ENCODE measurements at places on chromosomes 2 and 18.
A peak's percentile ranks its signal among the peaks of the same experiment; 100 is the strongest.

- no peak for DNase-seq
These were observed 38.2 kb downstream of the RTN4 start for GRCh38 chr2:55011831-55012671.

DNA sequence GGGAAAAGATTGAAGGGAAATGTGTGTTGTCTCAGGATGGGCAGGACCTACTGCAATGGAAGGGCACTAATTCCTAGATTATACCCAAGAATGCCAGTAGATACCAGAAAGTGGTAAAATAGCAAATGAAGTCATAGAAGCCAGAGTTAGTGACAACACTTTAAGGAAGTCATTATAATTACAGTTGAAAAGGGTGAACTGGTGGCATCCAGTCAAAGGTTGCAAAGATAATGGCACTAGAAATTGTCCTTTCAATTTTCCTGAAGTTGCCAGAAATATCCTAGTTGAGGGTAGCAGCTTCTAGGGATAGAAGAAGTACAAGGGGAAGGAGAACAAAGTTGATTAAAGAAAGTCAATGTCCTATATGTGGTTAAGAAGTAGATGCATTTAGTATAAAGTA lies 68.8 kb upstream of the GLS start:
- DNase-seq: no peak

- DNase-seq: peak; percentile 54
These were observed 38.3 kb downstream of the MRPL44 start for GRCh38 chr2:223995569-223995968.

DNA sequence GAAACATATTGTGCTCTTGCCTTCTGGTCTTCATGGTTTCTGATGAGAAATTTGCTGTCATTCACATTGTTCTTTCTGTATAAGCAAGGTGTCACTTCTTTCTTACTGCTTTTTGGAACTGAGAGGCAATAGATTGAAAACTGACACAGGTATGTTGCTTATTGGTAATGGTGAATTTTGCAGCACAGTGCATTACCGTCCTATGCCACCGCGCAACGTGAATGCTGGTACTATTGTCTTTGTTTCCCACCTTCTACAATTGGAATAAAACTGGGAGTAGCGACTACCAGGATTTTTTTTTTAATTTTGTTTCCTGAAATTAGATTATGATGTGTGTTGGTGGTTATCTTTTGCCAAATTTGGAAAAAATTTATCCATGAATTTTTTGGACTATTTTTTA lies 11.4 kb downstream of the XIRP2 start:
- no peak for DNase-seq

DNA sequence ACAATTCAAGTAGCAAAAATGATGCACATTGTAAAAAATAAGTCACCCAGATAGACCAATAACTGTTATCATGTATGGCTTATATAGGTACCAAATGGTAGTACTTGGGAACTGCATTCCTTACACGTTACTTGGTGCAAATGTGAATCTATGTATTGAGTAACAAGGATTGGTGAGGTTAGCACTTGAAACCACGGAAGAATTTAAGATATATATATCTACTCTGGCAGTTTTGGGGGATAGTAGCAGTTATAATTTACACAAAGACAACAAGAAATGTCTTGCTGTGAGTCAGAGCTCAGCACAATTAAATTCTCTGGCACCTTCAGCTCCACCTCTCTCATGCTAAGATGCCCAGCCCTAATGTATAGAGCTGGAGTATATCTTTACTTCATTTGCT lies 359.4 kb upstream of the RAB12 start:
- no peak for DNase-seq

DNA sequence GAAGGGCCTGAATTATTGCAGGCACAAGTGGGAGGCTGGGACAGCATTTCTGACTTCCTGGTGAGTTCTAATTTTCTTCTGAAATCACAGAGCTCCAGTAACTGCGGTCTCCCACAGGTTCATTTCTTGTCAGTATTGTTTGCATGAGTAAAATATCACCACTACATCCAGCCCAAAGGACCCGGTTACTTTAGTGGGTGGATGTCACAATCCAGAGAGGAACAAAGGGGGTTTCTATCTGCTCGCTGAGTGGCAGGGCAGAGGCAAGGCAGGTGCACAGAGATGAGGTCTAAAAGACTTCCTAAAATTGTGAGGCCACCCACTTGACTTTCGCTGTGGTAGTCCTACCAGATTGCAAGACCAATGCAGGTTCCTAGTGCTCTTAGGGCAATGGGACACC lies 800.4 kb upstream of the ID2 start:
- no peak for DNase-seq

DNA sequence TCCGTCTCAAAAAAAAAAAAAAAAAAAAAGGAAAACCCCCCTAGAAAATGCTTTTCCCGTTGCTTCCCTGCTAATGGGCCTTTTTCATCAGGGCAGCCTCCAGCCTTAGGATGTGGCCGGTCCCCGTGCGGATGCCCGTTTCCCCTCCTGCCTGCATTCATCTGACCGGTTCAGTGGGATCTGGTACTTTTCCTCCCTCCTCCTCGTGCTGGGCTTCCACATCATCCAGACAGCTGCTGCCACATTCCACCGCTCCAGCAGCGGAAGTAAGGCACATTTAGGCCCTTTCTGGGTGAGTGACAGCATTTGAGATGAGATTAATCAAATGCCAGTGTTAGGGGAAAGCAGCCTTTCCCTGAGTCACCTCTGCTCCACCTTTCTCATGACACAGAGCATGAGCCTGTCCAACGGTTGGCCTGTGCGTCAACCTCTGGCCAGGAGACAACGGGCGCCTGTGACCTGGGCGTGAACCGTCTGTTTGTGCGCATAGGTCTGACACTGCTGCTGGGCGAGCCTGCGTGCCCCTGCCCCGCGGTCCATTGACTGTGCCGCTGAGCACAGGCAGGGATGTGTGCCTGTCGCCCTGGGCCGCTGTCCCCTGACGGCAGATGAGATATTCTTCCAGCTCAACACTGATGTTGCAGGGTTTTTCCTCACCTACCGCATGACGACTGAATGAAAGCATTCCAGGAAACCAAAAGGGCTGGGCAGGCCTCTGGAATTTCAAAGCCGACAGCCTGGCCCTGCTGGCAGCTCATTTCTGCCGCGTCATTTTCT lies 174.0 kb downstream of the TGIF1 start:
- DNase-seq: peak; percentile 96

- DNase-seq: no peak
These were observed 116.3 kb upstream of the RMP24 start for GRCh38 chr18:35856178-35856577.

- peak; percentile 23 for DNase-seq
These were observed 48.6 kb downstream of the SMAD2 start for GRCh38 chr18:47881752-47882455.

Data from adipocyte (in vitro differentiated cells).